ENCODE measurements at places on chromosomes 5 and 9. TPM values are rescaled to one million over a fixed set of nuclear protein-coding genes. Genes with fewer than 3 reads are reported as not detected.

THBS4 gene
- total RNA-seq, result not detected

C9orf153 gene
- total RNA-seq, result not detected

PTCH1 gene
- 6.5 TPM for total RNA-seq

AQP7 gene
- 0.19 TPM for total RNA-seq

RANBP3L gene
- total RNA-seq, result not detected

NR2F1 gene
- total RNA-seq, result 41.5 TPM

ANKRD20A1 gene
- 0.98 TPM for total RNA-seq

RPS23 gene
- 3,053 TPM for total RNA-seq

PTGES gene
- 0.33 TPM for total RNA-seq

RORB gene
- total RNA-seq, result under 0.01 TPM

SLC36A3 gene
- not detected for total RNA-seq

VCP gene
- 514 TPM for total RNA-seq

LCN10 gene
- total RNA-seq, result not detected
